ENCODE measurements at places on chromosomes 4 and X.

- no peak for DNase-seq
These were observed 10.3 kb downstream of the PHKA2 start for GRCh38 chrX:18973527-18974192.

DNA sequence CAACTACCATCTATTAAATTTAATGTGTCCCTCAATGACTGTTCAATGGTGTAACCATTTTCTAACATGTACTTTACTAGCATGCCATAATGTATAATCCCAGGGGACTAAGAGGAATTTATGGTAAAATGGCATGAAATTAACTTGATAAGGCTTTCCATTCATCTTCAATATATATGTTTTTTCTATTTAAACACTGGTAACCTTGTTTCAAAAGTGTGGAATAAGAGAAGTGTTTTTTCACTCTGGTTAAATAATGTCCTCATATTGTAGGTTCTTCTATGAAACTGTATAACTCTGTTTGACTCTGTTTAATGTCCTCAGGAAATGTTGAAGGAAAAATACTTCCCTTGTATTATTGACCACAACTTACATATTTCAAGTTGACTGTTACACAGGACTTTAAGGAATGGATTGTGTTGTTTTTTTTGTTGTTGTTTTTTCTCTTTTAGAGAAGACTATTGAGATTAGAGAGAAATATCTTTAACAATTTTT, 113.8 kb upstream of the ARSJ start:
- no peak for DNase-seq

DNA sequence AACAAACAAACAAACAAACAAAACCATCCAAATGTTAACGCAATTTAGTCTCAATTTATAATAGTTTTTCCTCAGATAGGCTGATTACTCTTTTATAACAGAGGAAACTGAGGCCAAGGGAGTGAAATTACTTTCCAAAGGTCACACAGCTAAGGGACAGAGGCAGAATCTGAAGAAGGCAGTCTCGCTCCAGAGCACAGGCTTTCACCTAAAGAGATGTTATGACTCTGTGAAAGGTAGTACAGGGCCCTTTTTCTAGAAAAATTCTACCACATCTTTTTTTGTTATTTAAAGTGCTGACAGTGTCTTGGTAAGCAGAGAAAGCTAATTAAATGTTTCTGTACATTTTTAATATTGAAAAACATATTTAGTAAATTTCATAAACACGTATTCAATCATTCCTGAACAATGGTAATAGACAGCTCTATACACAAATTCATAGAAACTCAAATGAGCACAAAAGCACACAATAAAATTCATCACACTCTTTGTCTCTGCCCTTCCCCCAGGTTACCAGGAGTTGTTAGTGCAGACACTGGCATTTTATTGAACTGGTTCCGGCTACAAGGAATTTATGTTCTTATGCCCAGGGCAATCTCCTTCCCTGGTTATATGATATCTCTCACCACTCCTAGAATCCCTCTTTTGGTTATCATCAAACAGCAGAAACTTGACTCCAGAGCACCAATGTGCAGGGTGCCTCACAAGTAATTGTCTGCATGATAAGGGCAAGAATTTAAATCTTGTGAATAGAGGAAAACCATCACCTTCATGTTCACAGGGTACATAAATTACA, 7.7 kb upstream of the APBB2 start:
- no peak for DNase-seq

DNA sequence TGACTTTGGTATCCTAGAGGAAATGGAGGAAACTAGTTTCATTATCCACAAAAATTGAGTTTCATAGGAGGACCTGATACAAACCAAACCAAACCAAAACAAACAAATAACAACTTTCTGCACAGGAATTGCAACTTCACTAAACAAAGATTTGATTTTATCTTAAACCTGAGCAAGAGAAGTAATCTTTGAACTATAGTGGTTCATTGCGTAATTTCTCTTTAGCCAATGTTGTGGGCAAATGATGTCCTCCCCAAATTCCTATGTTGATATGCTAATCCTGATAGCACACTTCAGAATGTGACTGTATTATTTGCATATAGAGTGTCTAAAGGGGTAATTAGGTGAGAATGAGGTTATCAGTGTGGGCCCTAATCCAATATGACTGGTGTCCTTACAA, 102.4 kb downstream of the CAMK2D start:
- DNase-seq: no peak

- no peak for DNase-seq
These were observed 9.8 kb downstream of the EREG start for GRCh38 chr4:74374561-74375327.

DNA sequence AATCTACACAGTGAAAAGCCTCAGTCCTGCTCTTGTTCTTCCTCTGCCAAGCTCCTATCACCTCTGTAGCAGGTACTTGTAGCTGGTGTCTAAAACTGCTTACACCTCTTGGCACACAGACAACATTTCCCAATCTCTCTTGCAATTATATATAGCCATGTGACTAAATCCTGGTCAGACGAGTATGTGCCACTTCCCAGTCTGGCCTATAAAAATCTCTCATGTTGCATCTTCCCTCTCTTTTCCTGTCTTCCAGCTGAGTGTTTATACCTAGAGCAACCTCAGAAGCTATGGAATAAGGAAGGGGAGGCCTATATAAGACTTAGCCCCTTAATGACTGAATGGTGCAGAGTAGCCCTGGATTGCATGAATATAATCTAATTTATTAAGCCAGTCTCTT, 105.8 kb downstream of the RNF150 start:
- no peak for DNase-seq

GRCh38 chrX:78801522-78801921, 54.0 kb downstream of the LPAR4 start:
- DNase-seq: no peak

- DNase-seq: no peak
These were observed 130.9 kb downstream of the AFAP1 start for GRCh38 chr4:7808752-7809151.

DNA sequence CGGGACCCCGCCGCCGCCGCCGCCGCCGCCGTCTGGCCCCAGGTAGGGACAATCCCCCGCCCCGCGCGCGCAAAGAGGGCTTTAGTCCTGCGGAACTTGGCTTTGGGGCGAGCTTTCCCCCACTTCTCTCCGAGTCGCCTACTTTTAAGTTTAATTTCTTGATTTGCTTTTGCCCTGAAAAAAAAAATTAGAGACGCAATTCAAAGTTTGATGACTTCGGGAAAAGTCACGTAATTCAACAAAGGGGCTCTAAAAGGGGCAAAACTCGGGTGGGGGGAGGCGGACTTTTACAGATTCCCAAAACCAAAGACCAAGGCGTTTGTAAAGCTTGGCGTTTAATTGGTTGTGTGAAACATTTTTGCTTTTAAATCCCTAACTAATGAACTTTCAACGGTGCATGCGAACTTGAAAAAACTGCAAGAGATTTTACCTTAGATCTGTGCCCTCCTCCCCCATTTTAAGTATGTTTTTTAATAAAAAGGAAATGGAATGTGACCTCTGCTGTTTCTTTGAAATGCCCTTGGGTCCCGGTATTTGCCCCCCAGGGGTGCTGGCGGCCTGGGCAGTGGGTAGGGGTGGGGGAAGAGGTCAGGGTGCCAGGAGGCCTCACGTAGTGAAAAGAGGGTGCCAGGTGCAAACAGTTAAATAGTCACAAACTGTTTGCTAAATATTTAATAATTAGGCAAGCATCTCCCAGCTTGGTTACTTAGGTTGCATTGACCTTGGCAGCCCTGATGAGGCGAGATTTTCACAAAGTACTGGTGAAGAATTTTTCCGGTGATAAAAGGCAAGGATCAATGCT, 209.7 kb downstream of the NWD2 start:
- no peak for DNase-seq

- DNase-seq: no peak
These were observed 222.4 kb downstream of the ANTXR2 start for GRCh38 chr4:79850626-79851025.

DNA sequence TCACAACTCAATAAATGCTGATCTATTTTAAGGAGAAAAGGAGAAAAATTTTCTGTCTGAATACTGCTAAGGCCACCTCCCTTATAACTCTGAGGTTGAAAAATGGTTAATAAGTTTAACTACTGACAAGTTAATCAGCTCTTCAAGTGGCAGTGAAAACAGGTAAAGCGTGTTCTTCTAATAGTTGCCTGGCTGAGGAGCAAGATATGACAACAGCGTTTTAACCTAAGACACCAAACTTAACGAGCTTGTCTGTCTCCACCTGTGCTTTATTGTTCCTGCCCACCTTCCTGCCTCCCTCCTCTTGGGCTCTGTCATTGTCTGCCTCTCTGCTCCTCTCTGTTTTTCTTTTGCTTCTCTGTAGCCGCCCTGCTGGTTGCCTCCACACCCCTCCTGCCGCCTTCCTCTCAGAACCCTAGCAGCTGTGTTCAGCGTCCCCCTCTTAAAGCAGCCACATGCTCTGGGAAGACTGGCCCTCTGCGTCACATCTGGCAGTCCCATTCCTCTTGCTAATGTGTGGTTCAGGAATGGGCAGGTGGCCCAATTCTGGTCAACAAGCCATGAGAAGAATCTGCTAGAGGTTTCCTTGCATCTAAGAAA, 4.3 kb upstream of the TSPAN5 start:
- no peak for DNase-seq

DNA sequence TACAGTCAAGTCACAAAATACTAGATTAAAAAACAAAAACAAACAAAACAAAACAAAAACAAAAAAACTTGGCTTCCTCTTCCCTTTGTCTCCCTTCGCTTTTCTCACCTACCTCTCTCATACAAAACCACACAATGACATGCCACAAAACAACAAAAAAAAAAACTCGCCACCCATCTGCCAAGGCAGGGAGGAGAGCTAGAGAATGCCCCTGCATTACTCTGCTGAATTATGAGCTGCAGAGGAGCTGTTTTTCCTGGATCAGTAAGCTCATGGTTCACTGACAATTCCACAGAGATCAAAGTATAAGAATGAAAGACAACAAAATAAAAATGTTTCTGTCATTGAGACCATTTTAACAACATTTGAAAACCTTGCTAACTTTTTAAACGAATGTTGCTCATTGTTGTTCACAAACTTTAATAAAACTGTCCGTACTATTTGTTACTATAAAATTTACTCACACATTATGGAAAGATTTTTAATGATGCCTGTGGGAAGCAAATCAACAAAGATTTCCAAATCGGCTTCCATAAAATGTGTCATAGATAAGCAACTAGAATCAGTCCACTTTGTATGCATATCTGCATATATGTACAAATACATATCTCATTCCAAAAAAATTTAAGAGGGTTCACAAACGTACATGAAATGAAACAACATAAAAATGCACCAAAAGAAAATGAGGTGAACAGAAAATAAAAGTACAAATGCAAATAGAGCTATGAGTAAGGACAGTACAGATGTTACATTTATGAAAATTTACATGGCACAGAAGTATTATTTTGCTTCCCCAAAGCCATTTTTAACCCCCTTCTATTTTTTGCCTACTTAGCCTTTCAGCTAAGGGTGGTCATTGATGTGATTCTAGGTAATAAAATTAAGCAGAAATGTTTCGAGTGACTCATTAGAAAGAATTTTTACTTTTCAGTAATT, 252.4 kb upstream of the FAT4 start:
- DNase-seq: no peak

- no peak for DNase-seq
These were observed 48.5 kb downstream of the APOOL start for GRCh38 chrX:85052205-85052604.

- no peak for DNase-seq
These were observed 79.4 kb downstream of the ABLIM2 start for GRCh38 chr4:8079031-8079885.

DNA sequence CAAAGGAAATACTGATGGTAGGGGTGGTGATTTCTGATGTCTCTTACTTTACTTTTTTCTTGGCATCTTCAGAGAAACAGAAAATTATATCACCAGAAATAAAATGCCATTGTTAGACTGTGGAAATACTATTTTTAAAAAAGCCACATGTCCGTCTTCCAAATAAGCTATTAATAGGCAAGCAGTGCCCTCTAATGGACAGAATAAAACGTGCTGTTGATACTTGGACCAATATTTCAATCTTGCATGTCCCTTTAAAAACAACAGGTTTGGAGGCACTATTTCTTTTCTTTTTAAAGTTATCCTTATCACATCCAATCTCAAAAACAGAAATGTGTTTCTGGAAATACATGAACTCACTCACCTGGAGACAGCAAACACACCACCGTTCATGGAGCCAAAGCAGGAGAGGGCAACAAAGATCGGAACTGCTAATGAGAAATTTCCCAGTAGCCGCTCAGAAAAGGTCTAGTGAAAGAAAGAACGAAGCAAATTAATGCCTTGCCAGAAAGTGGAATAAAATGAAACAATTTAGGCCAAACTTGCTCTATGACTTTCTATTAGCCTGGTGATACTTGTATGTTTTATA, 59.2 kb downstream of the SLC7A11 start:
- DNase-seq: no peak

- no peak for DNase-seq
These were observed 25.9 kb downstream of the WDR1 start for GRCh38 chr4:10090467-10091250.

- no peak for DNase-seq
These were observed 467.5 kb upstream of the NDST4 start for GRCh38 chr4:115580901-115581300.

Measured in KG1 (cell line).